NCI-H510A treated with DMSO at 0.1 percent for 48 hours (cell line): ENCODE measurements at places on chromosomes 5 and 9.

- DNase-seq = no peak
These were observed 1021.7 kb downstream of the NR2F1-AS1 start for GRCh38 chr5:92559331-92559730.

DNA sequence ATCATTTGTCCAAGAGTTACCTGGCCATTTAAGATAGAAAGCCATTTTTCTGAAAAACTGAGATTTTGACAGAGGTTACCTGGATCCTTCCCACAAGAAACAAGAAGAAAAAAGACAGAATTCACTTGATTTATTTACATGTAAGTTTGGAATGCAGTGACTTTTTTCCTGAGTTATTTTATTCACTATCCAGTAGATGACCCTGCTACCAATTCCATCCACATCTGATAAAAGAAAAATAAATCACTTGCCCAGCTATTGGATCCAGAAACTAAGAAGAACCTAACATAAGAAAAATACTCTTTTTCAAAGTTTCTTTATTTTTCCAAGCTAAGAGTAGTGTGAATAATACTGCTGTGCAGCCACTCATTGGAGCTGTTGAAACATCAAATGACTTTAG lies 275.2 kb downstream of the CETN3 start:
- DNase-seq = no peak

DNA sequence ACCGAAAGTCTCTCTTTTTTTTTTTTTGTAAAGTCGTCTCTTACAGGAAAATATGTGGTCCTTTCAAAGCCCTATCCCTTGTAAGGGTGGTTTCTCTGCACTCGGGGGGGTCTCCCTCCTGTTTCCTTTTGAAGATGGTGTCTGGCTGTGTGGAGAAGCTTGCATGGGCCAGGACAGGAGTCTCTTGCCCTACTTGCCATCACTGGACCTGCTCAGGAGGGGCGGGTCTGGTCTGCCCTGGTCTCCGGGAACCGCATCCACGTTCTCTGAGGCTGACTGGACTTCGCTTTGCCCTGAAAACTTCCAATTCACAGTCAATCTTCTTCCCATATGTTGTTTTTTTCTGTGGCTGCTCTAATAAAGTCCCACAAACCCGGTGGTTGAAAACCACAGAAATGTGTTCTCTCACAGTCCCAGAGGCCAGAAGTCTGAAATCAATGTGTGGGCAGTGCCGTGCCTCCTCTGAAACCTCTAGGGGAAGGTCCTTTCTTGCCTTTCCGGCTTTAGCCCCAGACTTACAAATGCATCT lies 92.9 kb upstream of the IER5L start:
- no peak for DNase-seq

- DNase-seq = no peak
These were observed 8.9 kb downstream of the FLT4 start for GRCh38 chr5:180640611-180640860.

DNA sequence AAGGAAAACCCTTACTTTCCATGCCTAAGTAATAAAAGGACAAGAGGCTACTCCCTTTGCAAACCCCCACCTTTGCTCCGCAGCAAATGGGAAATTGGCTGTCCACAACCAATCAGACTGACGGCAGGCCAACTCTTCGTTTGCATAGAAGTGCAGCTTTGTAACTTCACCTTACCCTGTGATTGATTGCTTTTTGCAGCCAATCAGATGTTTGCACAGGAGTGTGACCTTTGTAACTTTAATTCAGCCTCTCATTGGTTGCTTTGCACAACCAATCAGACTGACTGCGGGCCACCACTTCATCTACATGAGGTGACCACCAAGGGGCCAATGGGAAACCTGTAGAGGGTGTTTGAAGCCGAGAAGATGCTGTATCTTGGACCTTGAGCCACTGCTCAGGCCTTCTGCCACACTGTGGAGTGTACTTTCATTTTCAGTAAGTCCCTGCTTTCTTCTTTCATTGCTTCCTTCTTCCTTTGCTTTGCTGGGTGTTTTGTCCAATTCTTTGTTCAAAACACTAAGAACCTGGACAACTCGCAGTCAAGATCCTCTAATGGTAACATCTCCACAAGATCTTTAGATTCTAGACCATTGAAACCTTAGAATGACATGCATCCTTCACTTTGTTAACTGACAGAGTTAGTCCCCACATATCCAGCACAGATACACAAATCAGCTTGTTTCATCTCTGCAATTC lies 51.3 kb upstream of the FREM1 start:
- DNase-seq = no peak

GRCh38 chr5:152736906-152737305 lies 331.8 kb upstream of the NMUR2 start:
- DNase-seq = no peak

DNA sequence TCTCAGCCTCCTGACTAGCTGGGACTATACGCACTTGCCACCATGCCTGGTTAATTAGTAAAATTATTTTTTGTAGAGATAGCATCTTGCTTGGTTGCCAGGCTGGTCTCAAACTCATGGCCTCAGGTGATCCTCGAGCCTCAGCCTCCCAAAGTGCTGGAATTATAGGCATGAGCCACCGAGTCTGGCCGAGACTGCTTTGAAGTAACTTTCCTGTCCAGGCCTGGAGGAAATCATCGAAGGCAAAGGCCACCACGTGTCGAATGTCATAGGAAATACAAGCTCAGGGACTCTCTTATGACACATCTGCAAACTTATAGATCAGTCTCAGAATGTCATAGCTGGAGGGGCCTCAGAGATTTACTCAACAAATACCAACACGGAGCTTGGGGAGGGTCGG lies 25.1 kb downstream of the RAPGEF1 start:
- DNase-seq = no peak

DNA sequence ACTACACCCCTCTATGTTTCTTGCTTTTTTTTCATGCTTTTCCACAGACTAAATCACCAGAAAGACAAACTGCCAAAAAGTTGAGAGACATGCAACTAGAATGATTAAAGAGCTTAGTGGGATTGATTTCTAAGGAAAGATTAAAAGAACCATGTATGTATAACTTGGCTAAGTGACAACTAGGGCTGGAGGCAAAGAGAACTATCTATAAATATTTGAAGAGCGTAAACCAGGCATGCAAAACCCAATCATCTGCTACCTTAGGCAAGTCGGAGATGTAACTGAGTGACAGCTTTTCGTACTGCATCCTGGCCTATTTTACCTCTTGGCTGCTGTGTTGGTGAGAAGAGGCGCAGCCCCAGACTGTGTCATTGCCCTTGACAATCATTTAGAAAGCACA lies 121.0 kb upstream of the TLX3 start:
- no peak for DNase-seq

GRCh38 chr9:5994493-5994892 lies 20.9 kb downstream of the RANBP6 start:
- no peak for DNase-seq

GRCh38 chr5:108749128-108749861 lies 1.6 kb downstream of the FER start:
- no peak for DNase-seq

- no peak for DNase-seq
These were observed 328.3 kb downstream of the GLIS3 start for GRCh38 chr9:3971391-3972082.

DNA sequence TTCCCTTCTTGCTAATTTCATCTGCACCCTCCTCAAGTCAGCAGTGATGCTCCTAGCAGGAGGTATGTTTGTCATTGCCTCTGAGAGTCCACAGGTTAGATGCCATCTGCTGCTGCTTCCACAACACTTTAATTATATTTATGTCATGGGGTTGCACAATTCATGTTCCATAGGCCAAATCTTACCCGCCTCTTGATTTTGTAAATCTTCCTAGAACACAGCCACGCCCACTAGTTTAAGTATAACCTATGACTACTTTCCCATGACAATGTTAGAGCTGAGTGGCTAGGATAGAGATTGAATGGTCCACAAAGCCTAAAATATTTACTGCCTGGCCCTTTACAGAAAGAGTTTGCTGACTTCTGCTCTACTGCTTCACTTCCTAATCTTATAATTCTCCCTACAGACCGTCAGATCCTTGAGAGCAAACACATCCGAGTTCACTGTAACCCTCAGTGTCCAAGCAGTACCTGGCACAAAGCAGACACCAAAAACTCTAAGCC lies 21.1 kb downstream of the LIFR start:
- peak; percentile 71 for DNase-seq

GRCh38 chr5:135214897-135215616 lies 181.0 kb upstream of the PITX1 start:
- DNase-seq = no peak

- DNase-seq = no peak
These were observed 1933.2 kb upstream of the WWC1 start for GRCh38 chr5:166358127-166358830.

- peak; percentile 16 for DNase-seq
These were observed 124.8 kb upstream of the RAD23B start for GRCh38 chr9:107158321-107158720.

GRCh38 chr5:6849316-6850105 lies 136.3 kb downstream of the TENT4A start:
- DNase-seq = no peak

- DNase-seq = no peak
These were observed 51.0 kb upstream of the IFNK start for GRCh38 chr9:27473111-27473529.

DNA sequence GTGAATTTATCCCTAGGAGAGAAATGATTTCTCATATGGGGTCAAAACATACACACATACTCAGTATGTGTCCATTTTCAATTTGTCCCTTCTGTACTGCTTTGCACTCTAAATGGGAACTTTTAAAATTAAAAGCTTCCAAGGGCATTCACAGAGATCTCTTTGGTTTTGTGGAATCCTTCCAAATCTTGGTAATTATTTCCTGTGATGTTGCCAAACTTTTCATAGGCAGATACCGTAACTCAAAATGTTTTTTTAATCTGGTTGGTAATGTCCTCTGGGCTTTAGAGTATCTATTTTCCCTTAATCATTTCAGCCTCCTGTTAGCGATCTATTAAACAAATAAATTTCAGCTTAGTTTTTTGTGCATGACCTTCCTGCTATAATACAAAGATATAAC lies 282.4 kb downstream of the ARHGEF28 start:
- no peak for DNase-seq

DNA sequence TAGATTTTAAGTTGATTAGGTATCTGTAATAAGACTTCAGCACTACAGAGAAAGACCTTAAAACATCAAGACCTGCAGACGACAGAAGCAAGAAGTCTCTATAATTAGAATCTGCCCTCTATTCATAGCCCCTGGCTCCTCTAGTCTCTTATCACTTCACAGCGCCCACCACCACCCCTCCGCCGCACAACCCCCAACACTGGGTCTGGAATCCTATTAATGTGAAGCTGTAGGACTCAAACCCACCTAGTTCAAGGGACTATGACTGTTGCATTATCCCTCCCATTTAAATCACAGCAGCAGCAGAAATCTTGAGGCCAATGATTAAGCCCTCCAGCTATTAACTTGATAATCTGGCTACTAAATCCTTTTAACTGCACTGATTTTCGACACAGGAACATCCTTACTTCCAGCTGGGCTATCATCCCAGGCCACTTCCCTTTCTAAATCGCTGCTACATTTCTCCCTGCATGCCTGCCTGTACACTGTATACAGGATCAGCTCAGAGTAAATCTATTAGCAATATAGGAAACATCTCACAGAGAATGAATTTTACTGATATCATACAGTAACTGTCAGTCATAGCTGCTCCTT lies 159.5 kb upstream of the GRAMD2B start:
- no peak for DNase-seq

DNA sequence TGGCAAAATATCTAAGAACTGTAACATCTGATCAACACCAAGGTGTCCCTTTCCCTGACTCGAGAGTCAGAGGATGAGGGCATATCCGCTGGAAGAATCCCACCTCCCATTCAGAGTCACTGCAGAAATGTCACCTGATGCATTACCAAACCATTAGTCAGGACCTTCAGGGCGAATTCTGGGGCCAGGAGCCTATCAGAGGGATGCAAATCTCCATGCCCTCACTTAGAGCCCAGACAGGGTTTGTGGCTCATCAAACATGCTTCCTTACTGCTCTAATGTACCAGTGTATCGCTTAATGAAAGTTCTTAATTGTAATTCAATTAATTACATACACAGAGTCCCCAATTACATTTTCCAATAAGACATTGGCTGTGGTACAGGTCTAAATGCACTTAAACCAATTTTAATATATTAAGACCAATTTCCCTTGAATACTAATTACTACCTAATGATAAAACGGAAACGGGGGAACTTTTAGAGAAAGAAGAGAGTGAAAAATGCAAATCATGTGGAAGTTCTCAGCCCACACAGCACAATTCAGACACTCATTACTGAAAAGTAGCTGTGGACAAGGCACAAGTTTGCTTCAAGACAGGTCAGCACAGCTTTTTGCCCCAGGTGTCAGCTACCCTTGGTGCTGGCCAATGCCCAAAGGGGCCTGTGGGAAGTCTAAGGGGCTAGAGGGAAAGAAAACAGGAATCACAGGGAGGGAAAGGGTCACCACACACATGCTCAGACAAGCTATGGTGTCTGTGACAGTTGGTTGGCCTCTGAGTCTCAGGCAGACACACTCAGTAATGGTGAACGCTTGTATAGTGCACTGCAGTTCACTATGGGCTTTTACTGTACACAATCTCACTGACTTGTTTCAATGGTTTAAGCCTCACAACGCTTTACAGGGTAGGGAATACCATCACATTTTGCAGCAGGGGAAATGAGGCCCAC lies 211.6 kb downstream of the MAPKAP1 start:
- DNase-seq = no peak

GRCh38 chr5:150338546-150338945 lies 19.0 kb upstream of the TCOF1 start:
- DNase-seq = no peak

GRCh38 chr9:112091810-112092209 lies 83.3 kb downstream of the SUSD1 start:
- DNase-seq = no peak

DNA sequence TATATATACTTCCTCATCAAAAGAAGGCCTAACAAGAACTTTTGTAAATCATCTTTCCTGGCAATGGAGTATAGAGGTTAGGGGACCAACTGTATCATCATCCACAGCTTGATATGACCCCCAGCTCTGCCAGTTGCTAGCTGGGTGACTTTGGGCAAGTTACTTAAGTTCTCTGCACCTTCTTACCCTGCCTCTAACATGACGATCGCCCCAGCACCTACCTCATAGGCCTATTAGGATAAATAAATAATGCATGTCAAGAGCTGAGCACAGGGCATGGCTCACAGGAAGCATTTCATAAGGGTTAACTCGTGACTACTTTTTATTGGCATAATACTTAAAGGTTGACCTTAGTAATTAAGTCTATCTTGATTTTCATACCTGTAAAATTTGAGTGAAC lies 29.4 kb upstream of the FGF1 start:
- DNase-seq = no peak

DNA sequence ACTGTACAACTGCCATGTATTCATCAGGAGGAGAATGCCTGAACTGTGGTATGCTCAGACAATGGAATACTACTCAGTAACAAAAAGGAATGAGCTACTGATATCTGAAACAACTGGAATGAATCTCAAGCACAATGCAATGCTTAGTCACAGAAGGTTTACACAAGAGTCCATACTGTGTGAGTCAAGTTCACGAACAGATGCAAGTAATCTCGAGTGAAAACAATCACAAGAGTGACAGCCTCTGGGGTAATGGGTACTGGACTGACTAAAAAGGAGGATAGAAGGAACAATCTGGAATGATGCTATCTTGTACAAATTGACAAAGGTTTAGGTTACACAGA lies 19.5 kb upstream of the GOLGA1 start:
- DNase-seq = no peak

GRCh38 chr9:98602839-98603500 lies 105.8 kb downstream of the GABBR2 start:
- no peak for DNase-seq

- DNase-seq = no peak
These were observed 28.2 kb upstream of the ADCY2 start for GRCh38 chr5:7367780-7368179.

- no peak for DNase-seq
These were observed 37.3 kb downstream of the MRPL36 start for GRCh38 chr5:1762121-1762882.

GRCh38 chr5:17346811-17347210 lies 129.4 kb downstream of the BASP1 start:
- DNase-seq = no peak
